Stimulated activated CD8-positive, alpha-beta memory T cell treated with anti-CD3 and anti-CD28 coated beads, Interleukin-4, amount 100 ng/mL, for 1 hour (primary cell): ENCODE measurements at places on chromosomes 16 and 17.
A peak's percentile ranks its signal among the peaks of the same experiment; 100 is the strongest.

DNA sequence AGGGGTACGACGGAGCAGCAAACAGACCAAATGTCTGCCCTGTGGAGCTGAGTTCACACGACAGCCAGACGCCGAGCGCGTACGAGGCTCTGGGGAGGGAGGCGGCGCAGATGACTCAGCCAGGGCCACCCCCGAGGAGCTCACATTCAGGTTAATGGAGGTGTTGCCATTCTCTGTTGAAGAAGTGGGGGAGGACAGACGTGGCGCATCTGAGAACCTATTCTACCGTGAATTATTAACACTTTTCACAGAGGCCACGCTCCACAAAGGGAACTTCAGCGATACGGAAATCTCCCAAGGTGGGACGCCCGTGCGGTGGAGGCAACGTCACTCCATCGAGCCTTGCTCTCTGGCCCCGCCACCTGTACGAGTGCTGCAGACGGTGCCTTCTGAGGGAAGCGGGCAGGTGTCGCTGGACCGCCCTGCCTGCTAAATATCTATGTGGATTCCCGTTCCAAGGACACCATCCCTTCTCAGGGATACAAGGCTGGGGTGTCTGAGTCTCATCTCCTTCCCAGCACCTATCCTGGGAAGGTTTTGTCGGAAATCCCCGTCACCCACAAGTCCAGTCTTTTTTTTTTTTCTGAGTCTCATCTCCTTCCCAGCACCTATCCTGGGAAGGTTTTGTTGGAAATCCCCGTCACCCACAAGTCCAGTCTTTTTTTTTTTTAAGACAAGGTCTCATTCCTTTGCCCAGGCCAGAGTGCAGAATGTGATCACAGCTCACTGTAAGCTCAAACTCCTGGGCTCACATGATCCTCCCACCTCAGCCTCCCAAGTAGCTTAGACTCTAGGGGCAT, 19.0 kb downstream of the ABR start:
- no peak for DNase-seq

DNA sequence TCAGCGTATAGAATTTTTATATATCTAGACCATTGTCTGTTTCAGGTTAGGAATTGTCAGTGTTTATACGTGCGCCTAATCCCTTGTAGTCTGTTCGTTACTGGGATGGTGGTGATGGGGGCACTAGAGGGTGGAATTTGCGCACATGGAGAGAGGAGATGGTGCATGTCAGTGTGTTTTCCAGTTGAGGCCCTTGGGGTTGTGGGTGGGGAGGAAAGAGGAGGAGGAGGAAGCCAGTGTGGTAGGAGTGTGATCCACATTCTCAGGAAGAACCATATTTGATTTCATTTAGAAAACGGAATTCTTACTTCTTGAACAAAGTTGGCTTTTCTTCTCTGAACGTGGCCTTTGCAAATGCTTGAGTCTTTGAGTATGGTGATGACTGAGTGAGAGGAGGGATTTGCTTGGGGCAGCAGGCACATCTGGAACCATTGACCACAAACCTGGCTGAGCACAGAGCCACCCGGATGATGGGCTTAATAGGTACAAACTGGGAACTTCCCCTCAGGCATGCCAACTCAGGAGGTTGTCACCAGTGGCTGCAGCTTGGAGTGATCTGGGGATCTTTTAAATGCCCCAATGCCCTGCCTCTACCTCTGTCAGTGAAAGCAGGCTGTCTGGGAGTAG, 98.9 kb downstream of the PRKCB start:
- no peak for DNase-seq

DNA sequence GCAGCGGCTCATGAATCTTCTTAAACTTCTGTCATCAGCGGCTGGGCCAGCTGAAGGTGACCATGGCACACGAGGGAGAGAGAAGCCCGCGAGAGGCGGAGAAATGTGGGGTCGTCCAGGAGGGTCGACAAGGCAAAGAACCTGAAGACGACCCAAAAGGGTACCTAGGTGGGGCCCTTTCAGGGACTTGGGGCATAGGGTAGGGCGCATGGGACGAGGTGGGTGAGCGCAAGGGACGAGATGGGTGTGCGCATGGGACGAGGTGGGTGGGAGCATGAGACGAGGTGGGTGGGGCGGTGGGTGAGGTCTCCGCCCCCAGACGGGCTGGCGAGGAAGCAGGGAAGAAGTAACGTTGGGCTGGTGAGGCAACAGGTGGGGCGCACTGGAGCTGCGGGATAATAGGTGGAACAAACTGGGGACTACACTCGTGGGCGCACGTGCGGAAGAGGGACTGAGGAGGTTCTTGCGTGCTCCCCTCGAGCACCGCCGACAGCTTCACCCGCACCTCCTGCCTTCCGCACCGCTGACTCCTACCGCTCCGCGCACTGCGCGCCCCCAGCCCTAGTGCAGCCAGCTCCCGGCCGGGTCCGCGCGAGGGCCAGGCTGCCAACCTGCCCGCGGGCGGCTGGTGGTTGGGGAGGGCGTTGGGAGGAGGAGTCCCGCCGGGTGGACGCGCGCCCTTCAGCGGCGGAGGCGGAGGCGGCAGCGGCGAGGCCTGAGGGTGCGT, 23.2 kb upstream of the CRYM start:
- no peak for DNase-seq

GRCh38 chr17:5605452-5605851, 21.1 kb upstream of the NLRP1 start:
- DNase-seq: no peak

- no peak for DNase-seq
Observed at GRCh38 chr17:35192708-35193107, 1.5 kb downstream of the SLC35G3 start.

GRCh38 chr16:83968306-83968851, 335 bp downstream of the NECAB2 start:
- DNase-seq: no peak

GRCh38 chr16:4800290-4801041, 2.0 kb downstream of the ROGDI start:
- no peak for DNase-seq

GRCh38 chr17:81980707-81981343, 3.4 kb downstream of the ASPSCR1 start:
- DNase-seq: no peak

DNA sequence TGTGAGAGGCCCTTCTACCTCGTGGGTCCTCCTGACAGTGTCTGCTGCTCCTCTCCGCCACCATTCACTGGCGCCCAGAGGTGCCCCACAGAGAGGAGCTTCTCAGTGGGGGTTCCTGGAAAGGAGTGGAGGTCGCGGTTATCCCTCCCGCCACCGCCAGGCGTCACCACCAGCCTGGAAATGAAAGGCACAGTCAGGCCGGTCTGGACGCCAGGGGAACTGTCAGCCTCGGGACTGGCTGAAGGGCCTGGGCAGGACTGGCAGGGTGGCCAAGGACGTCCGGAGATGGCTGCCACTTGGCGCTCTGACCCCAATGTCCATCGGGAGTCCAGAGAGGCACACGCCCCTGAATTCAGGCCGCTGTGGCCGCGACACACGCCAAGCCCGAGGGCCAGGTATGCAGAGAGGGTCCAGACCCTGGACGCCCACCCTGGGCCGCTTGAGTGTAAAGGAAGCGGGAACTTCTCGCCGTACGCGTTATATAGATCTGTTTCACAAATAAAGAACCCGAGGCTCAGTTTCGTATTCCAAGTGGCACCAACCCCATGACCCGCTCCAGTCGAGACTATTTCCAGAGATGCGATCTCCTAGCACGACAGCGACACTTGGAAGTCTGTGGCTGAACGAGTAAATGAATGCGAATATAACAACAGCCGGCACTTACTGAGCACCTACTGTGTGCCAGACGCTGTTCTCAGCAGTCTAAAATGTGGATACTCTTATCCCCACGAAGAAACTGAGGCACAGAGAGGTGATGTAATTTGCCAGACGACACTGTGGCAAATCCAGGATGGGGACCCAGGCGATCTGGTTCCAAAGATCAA, 7.6 kb upstream of the NXPH3 start:
- DNase-seq: peak; percentile 53

DNA sequence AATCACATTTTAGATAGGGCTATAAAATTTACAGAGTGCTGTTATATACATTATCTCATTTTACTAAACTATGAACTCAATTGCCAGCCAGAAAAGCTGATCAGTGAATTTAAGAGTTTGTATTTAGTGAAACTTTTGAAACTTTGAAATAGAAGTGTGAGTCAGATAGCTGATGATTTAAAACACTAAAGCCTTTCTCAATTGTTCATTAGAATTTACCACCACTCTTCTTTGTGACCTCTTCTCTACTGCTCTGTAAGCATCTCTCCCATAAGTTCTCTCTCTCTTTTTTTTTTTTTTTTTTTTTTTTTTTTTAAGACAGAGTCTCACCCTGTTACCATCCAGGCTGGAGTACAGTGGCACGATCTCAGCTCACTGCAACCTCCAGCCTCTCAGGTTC, 43.7 kb downstream of the GOSR1 start:
- no peak for DNase-seq

- DNase-seq: no peak
Observed at GRCh38 chr17:4641297-4642195, at the start of gene ALOX15. Gene ALOX15, minus strand, starts transcription at chr17:4641678. Its CDS starts 27 bp downstream, at chr17:4641651.

- DNase-seq: peak; percentile 33
Observed at GRCh38 chr16:89093602-89094251, at the start of gene ACSF3. Gene ACSF3, plus strand, starts transcription at chr16:89093852. Its CDS starts 6,830 bp downstream, at chr16:89100682.

DNA sequence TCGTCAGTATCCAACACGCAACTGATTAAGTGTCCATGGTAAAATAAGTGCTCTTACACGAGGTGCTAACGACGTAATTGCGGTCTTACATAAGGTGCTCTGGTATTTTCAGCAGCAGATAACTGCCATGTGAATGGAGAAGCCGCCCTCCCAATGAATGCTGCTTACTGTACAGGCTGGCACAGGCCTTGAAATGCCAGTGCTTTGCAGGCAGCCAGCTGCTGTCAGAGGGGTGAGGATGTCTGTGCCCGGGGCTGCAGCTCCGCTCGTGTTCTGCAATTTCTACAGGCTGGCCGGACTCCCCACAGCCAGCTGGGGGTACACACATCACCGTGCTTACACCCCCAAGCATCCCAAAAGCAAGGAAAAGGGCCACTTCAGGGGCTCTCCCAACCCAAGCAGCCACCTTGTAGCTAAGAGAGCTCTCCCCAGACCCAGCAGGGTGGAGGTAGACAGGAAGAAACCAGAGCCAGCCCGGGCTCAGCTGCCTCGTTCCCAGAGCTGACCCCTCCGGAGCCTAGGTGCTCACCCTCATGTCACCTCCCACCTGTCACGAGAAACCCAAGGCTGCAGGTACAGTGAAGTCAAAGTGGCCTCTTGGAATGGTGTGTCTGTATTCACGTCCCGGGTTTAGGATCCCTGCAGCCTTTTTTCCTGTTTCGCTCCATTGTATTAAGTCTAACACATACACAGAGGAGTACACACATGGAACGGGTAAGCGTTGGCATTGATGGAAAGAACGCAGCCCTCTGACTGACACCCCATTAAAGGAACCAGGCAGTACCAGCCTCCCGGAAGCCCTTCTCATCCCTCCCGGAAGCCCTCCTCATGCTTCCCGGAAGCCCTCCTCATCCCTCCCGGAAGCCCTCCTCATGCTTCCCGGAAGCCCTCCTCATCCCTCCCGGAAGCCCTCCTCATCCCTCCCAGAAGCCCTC, 27.2 kb upstream of the RPH3AL start:
- DNase-seq: no peak

GRCh38 chr17:78276098-78276887, 44.9 kb downstream of the TMEM235 start:
- DNase-seq: no peak

GRCh38 chr17:77796176-77796860, 162.2 kb upstream of the TNRC6C start:
- no peak for DNase-seq

- DNase-seq: no peak
Observed at GRCh38 chr16:24102209-24102660, 153.9 kb upstream of the CACNG3 start.

GRCh38 chr17:57867126-57867525, 17.3 kb upstream of the MRPS23 start:
- DNase-seq: no peak

DNA sequence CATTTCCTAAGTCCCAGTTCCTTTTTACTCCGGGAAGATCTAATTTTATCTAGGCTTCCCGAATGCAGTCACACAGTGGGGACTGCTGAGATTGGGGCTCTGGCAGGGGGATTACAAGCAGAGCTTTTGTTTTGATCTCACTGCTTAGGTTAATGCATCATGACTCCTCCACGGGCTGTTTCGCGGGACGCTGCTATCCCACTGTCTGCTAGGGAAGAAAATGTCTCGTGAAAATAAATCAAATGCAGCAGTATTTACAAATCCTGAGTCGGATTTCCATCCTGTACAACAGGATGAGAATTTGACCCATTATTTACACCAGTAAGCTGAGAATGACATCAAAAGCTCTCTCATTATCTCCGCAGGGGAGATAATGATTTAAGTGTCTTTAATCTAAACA, 83.8 kb downstream of the CDH11 start:
- DNase-seq: no peak

GRCh38 chr17:75266316-75267152, 4.5 kb downstream of the MIF4GD start:
- DNase-seq: no peak

- no peak for DNase-seq
Observed at GRCh38 chr17:82088838-82089722, 9.0 kb downstream of the FASN start.

DNA sequence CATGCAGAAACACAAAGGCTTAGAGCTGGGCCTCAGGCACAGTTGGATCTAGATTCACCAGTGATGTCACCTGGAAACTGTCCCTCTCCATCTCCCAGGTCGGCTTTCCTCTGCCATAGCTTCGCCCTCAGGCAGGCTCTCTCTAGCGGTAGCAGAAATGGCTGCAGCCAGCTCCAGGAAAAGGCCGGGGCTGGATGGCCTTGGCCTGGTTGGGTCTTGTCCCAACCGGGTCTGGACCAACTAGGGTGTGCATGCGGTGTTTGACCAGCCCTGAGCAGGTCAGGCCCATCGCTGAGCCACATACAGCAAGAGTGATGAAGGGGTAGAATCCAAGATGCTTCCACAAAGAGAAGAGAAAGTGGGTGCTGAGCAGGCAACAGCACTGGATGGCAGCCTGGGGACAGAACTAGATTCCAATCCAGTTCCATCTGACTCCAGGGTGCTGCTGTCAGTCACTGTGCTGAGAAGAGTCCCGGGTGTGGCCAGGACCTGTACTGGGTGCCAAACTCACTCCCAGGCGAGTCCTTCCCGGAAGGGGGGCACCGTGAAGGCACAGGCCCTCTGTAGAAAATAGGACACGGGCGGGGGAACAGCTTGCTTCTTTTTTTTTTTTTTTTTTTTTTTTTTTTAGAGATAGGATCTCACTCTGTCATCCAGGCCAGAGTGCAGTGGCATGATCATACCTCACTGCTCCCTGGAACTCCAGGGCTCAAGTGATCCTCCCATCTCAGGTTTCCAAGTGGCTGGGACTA, 51.8 kb downstream of the SOCS3 start:
- DNase-seq: no peak

DNA sequence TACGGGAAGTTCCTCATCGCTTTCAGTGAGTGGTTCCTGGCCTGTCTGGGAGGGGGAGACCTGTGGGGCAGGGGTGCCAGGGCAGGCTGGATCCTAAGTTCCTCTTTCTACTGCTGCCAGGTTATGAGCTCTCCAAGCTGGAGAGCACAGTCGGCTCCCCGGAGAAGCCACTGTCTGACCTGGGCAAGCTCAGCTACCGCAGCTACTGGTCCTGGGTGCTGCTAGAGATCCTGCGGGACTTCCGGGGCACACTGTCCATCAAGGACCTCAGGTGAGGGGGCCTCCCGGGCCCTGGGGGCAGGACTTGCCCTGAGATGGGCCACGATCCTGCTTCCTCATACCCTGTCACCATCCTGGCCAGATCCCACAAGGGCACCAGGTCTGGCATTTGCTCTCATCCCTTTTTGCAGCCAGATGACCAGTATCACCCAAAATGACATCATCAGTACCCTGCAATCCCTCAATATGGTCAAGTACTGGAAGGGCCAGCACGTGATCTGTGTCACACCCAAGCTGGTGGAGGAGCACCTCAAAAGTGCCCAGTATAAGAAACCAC, 5.1 kb downstream of the PRSS8 start:
- no peak for DNase-seq

GRCh38 chr17:51372345-51373004, 112.1 kb downstream of the UTP18 start:
- no peak for DNase-seq
